ENCODE measurements at places on chromosomes 11 and 22.

DNA sequence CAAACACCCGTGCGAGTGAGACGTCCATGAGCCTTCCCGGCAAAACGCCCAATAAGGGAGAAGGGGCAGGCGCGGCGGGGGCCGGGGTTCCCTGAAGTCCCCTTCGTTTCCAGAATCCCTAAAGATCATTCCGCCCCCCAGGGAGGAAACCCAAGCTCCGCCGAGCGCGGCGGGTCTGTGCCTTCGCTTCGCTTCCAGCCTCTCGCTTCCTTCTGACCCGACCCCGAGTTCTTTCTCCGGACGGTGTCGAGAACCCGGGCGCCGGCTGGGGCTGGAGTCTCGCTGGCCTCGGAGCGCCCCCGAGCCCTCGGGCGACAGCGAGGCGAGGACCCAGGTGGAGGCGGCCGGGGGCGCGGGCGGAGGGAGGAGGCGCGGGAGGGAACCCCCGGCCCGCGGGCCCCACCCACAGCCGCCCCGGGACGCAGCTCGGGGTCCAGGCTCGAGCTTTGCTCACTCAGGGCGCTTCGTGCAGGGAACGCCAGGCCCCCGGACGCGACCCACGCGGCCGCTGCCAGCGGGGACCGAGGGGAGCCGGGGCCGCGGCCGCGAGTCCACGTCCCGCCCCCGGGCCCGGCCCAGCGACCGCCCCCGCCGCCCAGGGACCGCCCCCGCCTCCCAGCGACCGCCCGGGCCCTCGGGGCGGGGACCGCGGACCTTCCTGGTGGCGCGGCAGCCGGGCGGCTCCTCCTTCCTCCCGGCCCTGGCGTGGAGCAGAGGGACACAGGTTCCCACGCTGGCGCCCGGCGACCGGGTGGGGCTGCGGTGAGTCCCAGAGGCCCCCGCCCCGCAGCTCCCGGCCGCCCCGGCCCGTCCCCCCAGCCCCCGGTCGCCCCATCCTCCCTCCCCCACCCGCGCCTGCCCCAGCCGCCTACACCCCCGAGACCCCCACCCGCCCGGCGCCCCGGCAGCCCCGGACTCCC, at the start of gene PGGHG:
PGGHG (plus strand) TSS at position 649 of the 920 bp plus-strand sequence. CDS start 691 bp downstream, outside the sequence.
- DNase-seq, result no peak

- no peak for DNase-seq
Observed at GRCh38 chr22:36981247-36981775, 37.9 kb downstream of the TST start.

DNA sequence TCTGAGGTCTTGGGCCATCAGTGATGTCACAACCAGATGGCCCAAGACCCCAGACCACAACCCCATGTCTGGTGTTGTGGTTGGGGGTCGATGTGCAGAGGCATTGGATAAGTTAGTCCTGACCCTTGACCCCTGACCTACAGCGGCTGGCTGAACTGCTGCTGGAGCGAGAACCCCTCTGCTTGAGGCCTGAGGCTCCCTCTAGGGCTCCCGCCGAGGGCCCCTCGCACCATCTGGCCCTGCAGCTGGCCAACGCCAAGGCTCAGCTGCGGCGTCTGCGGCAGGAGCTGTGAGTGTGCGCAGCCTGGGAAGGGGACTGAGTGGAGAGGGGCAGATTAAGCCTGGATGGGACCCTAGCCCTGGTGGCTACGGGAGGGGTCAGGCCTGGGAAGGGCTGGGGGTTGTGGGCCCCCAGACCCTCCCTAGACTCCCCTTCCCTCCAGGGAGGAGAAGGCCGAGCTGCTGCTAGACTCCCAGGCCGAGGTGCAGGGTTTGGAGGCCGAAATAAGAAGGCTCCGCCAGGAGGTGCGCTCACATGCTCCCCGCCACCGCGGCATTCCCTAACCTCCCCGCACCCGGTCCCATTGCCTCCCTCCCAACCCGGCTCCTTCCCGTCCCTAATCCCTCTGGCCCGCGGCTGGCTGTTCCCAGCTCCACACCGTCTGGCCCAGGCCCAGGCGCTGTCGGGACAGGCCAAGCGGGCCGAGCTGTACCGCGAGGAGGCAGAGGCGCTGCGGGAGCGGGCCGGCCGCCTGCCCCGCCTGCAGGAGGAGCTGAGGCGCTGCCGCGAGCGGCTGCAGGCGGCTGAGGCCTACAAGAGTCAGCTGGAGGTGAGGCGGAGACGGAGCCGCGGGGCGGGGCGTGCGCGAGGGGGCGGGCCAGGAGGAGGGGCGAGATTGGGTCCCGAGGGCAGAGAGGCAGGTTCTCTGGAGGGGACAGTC, 2.1 kb downstream of the CCDC88B start:
- DNase-seq, result peak; percentile 38

- no peak for DNase-seq
Observed at GRCh38 chr22:27588268-27588667, 213.3 kb downstream of the MN1 start.

DNA sequence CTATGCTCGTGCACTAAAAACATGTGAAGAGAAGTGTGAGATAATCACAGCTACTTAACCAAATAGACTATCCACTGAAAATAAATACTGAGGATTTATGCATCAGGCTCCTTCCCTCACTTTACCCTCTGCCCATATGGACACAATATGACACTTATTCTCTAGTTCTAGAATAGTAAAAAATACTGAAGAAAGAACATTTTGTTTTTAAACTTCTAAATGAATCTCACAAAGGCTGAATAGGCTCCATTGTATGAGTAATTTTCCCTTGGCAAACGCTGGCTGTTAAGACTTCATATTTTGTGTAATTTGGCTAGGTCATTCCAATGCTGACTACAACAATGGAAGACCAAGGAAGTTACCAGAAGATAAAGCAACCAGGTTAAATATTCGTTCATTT, 9.9 kb downstream of the HPS5 start:
- DNase-seq, result no peak

Data from nucleus accumbens (tissue), 56 donors.